Stimulated activated CD4-positive, alpha-beta T cell treated with anti-CD3 and anti-CD28 coated beads, Interleukin-1b, Interleukin-23, amount 100 ng/mL, for 24 hours (primary cell): ENCODE measurements at places on chromosomes 13 and 19.

GRCh38 chr13:65638572-65639168, 1591.5 kb downstream of the PCDH9 start:
- no peak for DNase-seq

DNA sequence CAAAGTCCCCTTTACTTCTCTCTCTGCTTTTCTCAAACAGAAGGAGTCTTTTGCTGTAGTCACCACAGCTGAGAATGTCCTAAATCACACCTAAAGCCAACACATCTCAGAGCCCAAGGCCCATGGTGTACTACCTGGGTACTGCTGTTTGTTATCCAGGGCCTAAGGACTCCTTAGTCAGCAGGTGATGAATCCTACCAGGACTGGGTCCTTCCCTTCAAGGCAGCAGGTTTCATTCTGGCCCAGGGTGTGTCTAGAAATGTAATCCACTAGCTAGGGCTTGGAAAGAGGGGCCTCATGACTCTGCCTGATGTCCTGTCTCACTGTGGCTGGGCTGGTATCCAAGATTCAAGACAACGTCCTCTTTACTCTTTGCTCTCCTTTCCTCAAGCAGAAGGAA, 36.2 kb upstream of the ENOX1 start:
- DNase-seq = no peak

GRCh38 chr19:14400951-14401431, 18.1 kb downstream of the DDX39A start:
- no peak for DNase-seq

- no peak for DNase-seq
Observed at GRCh38 chr13:95083758-95084157, 217.5 kb downstream of the ABCC4 start.

GRCh38 chr19:5478925-5479588, 23.8 kb downstream of the ZNRF4 start:
- DNase-seq = no peak

DNA sequence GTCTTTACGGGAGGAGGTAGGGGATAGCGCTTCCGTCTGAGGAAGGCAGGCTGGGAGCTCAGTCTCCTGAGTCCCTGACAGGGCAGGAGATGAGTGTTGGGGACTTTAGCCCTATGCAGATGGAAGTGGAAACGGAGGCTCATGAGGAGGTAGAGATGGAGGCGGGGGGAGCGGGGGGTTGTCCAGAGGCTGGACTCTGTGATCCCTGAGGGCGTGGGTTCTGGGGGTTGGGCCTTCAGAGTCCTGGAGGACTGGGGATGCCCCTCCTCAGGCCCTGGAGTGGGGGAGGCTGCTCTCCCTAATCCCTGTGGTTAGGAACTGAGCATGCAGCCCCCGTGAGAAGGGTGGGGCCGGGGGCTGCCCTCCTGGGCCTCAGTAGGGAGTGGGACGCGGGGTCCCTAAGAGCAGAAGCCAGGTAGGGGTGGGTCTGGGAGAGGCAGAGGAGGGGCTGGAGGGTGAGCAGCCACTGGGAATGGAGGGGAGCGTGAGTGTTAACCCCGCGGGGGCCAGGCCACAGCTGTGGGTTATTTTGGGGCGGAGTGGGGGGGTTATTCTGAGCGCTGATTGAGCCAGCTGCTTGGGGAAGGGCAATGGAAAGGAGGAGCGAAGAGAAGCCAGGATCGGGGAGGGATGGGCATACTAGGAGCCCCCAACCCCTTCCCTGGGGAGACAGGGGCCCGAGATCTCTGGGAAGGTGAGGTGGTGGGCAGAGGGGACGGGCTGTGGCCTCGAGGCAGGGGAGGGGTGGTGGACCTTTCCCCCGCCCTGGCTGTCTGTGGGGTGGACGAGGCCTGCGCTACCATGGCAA, 2.8 kb downstream of the GRIN2D start:
- no peak for DNase-seq

GRCh38 chr13:82358284-82358683, 1524.0 kb downstream of the SLITRK1 start:
- DNase-seq = no peak

DNA sequence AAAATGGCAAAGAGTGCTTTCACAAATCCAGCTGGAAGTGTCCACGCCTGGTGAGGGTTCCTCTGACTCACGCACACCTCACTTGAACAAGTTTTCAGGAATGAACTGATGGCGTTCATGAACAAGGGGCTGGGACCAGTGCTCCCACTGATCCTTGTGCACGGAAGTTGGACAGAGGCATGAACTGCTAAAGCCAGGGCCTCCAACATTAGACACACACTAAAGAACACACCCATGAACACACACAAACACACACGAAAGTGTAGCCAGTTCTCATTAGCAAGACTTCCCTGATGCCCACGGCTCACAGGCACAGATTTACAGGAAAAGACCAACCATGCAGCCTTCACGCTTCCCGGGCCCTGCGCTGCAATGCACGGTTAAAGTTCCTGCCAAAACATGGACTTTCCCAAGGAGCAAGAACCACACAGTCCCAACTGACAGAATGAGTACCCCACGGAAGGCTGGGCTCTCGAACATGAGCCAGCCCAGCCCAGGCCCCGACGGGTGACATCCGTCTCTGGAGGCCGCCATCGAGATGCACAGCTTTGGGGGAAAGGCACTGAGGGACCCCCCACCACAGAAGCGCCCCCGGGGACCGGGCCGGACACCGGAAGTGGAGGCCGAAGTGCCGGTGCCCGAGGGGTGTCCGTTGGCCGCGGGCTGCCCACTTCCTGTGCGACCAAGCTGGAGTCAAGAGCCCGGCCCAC, 808 bp downstream of the DNMT1 start:
- no peak for DNase-seq
